GM13976 (cell line): ENCODE measurements at places on chromosomes 2 and 18.

DNA sequence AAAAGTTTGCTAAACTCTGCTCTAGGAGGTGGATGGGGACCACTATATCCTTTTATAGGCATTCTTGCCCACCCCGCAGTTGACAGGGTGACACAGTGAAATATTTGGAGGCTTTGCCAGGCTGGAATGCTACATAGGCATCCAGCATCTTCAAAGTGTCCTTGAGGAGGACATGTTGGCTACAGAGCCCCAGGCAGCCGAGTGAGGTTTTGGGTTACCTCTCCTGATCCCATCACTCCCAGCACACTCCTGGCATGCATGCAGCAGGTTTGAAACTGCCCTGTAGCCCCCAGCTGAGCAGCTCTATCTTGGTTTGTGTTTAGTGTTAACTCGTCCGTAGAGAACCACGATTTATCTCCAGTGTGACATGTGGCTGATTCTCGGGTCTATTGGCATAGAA is 7.3 kb downstream of the FOSL2 start:
- DNase-seq: no peak

DNA sequence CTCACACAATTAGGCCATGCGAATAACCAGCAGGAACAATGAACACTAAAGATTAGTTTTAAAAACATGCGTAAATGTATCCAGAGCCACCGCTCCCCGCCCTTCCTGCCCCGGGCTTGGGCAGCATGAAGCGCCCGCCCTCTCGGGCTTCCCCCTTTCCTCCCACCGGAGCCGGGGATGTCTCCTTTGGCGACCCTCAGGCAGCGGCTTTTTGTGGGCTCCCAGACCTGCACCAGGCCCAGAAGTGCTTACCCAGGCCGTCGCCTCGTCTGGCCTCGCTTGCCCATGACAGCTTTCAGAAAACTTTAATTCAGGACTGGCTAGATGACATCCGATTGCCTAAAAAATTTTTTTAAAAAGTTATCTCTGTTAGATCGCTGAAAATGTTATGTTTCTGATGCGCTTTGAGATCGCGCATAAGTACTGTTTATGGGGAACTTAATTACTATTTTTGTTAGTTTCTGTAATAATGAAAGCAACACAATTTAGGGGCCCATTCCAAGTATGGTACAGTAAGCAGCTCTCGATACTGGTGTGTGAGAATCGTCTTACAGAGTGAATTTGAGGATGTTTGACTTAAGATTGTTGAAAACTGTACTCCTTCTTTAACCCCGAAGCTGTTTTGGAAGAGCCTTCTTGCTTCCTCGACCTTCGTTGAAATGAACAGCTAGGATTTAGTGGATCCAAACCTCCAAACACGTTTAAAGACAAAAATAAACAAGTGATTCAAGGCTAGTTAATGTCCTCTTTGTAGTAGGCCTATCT is 1.1 kb downstream of the MAP3K20 start:
- peak; percentile 27 for DNase-seq

DNA sequence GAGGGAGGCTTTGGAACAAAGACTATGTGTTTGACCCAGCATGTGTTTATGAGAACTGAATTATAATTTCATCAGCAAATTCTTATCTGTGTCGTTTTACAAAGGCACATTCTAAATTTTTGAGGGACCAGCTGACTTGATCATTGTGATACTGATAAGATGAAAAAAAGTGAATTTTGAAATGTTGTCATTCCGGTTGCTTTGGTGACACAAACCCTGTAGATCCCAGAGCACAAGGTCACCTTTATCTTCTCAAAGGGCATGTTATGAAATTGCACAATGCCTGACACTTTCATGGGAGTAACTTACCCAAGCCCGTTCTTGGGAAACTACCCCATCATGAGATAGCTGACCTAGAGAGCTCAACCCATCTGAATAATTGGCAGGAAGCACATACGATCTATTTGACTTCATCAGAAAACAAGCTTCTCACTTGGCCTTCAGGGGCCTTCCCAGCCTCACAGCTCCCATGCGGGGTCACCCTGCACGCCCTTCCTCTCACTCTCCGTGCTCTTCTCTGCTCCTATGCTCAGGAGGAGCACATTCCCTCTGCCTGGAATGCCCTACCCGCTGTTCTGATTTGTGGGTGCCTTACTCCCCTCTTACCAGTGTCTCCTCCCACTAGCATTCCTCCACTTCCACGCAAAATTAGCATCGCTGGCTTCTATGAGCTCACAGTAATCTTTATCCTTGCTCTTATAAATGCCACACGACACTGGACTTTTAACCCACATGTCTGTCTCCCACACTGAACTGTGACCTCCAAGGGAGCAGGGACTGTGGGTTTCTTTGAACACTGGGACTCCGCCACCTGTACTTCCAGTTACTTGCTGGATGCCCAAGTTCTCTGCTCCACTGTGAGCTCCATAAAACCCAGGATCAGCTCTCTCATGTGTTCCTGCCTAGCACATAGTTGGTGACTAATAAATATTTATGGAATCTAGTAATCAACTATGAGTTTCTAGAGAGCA is 555.8 kb upstream of the ID2 start:
- no peak for DNase-seq

- no peak for DNase-seq
Measured at GRCh38 chr2:158509928-158510797, 53.4 kb downstream of the PKP4 start.

GRCh38 chr2:67777010-67777409 is 285.8 kb downstream of the C1D start:
- no peak for DNase-seq

GRCh38 chr2:119223521-119224390 is at the start of gene STEAP3:
Gene STEAP3, plus strand, starts transcription at chr2:119223834. Its CDS starts 7,179 bp downstream, at chr2:119231013.
- peak; percentile 92 for DNase-seq

DNA sequence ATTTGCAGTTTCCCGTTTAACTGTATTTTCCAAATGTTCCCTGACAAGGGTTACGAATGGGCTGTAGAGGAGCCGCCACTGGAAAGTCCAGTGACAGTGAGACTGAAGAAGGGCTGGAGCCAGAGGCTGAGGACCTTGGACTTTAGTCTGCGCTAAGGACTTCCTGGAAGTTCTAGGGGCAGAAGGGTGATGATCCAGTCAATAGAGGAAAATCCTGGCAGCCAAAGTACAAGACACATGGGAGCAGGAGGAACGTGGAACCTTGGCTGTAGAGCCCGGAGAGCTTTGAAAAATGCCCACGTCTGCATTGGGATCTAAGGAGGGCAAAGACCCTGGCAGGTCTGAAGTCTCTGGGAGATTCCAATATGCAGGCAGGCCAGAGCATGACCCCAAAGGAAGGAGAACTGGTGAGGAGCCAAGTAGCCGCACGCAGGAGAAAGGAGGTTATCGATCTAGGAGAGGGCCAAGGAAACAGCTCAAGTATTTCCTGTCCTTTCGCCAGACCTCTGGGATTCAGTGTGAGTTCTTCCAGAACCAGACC is 28.5 kb downstream of the MBP start:
- DNase-seq: no peak

DNA sequence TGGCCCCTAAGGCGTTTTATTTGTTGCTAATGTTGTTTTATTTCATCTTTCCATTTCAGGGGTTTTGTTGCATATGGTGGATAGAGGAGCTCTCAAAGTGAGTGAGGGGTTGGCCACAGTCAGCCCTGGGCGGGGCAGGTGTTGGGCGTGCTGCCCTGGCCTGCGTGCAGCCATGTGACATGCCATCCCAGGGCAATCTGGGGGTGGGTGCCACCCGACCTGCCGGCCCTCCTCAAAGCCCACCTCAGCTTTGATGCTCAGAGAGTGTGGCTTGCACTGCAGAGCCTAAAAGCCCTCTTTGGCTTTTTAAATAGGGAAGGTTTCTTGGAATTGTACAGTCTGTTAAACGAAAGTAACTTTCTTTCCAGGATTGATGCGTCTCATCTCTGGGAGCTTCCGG is 18.4 kb downstream of the TSHZ1 start:
- DNase-seq: no peak

DNA sequence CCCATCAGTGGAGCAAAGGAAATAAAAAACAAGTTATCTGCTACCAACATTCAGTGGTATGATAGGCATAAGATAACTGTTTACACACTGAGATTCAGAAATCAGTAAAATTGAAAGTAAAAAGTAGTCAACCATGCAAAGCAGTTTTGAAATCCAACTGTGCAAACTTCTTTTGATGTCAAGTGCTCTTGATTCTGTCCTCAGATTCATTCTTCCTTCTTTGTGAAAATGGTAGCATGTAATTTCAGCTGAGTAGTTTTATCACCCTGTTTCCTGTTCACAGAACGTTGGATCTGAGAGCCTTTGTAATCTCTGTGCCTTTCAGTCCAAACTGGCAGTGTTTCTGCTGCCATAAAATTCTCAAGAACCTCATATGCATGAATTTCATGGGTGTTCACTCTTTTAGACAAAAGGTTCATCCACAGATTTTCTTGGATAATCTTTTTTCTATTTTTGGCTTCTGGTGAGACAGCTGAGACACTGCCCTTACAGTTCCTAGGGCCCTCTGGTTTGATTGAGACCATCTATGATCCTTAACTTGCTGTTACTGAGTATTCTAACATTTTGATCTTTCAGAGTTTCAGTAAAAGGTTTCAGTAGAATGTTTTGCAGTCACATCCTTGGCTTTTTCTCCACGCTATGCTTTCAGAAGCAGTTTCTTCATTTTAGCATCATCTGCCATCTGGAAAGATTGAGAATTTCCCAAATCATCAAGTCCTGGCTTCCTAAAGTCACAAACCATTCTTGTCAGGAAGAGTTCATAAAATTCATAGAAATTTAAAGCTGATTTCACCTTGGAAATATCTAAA is 272.3 kb upstream of the EPHA4 start:
- DNase-seq: no peak

DNA sequence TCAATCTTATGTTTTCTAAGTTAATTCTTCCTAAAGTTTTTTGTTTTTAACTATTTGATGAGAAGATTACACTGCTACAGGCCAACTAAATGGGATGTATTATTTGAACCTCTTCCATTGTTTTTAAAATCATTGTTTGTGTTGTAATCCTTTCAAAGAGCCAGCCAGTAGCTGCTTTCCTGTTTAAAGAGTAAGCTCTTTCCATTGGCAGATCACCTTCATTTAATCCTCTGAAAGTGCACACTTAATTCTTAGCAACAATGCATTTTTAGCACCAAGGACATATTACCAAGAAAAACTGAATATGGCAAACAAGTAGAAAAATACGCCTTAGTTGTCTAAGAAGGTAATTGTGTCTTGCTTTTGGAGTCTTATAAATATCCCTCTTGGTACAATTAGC is 54.0 kb downstream of the MEIS1 start:
- no peak for DNase-seq

DNA sequence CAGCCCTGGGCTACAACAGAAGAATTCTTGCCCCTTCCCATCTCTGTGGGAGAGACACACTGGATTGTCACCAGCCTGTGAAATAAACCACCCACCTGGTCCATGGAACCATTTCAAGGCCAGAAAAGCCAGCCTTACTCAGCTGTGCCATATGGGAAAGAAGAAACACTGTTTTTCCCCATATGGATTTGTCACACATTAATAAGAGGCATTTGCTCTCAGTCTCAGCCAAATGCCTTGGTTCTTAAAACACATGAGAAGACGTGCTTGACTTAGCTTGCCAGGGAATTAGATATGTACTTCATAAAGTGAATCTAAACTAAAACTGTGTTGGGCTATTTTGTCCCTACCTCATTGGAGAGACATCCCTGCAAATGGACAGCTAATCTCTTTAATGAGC is 308.6 kb upstream of the TNP1 start:
- no peak for DNase-seq

- DNase-seq: peak; percentile 59
Measured at GRCh38 chr18:58303363-58303762, 259.3 kb downstream of the NEDD4L start.

GRCh38 chr2:3517948-3518495 is 1.3 kb downstream of the ADI1 start:
- no peak for DNase-seq

DNA sequence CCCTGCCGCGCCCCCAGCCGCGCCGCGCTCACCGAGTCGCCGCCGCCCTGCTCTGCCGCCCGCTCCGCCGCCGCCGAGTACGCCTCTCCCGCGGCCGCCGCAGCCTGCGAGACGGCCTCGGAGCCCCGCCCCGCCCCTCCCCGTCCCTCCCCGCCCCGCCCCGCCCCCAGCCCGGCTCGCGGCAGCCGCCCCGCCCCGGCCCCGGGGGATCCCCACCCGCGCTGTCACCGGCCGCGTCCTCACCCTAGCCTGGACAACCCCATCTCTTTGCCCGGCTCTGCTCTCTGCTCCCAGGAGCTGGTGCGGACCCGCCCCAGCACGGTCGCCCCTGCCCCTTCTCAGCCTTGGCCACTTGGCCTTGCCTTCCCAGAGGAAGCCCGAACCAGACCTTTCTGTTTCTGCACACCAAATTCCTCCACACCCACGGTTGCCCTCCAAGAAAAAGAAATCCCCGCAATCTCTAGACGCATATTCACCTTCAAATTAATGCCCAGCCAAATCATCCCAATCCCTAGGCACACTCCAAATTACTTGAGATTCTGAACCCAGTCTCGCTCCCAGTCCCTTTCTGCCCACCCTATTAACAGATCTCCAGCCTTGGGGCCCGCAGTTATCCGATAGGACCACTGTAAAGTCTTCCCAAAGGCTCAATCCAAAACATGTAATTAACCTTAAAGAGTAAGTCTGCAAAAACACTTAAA is at the start of gene CYRIA:
Gene CYRIA, minus strand, starts transcription at position 87 of the 701 bp plus-strand sequence. CDS start 77,715 bp downstream, outside the sequence.
- peak; percentile 85 for DNase-seq

DNA sequence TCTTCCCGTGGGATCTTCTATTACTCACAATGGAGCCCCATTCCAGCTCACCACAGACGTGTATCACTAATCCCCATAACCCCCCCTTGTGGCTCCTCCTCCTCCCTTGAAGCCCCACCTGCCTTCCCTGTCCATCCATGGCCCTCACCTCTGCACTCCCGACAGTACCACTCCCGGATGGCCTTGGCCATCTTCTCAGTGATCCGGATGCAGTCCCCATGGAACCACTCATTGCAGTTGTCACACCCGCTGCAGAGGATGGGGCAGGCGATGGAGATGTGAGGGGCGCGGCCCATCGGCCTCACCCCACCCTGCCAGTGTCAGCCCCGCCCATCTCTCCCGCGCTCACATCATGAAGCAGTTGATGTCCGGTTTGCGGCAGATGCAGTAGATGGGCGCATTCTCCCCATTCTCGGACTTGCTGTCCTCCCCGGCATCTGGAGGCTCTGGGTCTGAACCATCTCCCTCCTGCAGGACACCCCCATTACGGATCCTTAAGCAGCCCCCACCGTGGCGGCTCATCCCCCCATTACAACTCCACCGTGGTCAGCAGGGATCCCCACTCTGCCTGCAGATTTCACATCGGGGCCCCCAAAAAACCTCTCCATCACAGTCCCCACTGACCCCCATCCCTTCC is 983 bp downstream of the CXXC1 start:
- peak; percentile 55 for DNase-seq

GRCh38 chr2:181462033-181462432 is 4.8 kb downstream of the ITGA4 start:
- no peak for DNase-seq

DNA sequence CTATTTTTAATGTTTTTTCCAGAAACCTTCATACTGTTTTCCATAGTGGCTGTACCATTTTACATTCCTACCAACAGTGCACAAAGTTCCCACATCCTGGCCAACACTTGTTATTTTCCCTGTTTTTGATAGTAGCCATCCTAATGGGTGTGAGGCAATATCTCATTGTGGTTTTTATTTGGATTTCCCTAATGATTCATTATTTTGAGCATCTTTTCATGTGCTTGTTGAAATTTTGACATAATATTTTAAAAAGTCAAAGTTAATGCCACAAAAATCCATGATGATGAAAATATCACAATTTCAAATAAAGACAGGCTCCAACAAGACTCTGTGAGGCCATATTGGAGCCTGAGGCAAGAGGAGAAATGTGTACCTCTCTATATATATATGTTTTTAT is 50.2 kb downstream of the VWA3B start:
- no peak for DNase-seq
